ENCODE measurements at places on chromosomes 4 and X.

GRCh38 chr4:1041147-1041935 lies 29.9 kb downstream of the FGFRL1 start:
- DNase-seq = no peak

DNA sequence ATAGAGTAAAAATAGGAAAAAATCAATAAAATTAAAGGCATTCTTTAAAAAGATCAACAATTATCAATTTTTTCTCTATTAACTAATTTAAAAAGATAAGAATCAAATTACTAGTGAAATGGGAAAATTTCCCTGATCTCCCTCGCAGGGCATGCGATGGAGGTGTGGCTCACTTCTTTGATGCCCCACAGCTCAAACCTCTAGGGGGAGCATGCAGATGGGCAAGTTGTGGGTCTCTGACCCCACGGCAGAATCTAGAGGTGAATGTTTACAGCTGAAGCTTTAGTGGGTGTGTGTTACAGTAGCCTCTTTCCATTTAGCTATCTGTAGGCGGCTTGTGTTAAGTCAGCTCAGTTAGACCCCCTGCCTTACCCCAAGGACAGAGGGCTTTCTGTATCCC lies 1348.8 kb downstream of the PCDH18 start:
- DNase-seq = no peak

DNA sequence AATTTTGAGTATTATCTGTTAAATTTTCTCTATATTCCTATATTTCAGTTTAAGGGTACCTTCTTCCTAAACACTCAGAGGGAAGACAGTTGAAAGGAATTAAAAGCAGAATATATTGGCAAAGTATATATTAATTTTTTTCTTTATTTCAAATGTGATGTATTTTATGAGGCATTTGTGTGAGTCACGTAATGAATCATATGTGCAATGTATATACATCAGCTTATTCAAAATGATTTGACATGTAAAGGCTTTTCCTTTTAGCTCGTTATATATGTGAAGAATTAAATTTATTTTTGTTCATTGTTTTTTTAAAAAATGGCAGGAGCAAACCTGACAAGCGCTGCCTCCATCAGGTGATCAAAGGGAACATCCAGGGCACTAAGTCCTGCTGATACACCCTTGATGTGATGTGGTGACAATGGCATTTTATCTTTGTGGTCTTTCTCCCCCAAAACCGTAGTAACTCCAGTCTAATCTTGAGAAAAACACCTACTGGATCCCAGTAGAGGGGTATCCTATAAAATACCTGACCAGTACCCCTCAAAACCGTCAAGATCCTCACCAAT lies 8.9 kb downstream of the WWC2 start:
- no peak for DNase-seq

DNA sequence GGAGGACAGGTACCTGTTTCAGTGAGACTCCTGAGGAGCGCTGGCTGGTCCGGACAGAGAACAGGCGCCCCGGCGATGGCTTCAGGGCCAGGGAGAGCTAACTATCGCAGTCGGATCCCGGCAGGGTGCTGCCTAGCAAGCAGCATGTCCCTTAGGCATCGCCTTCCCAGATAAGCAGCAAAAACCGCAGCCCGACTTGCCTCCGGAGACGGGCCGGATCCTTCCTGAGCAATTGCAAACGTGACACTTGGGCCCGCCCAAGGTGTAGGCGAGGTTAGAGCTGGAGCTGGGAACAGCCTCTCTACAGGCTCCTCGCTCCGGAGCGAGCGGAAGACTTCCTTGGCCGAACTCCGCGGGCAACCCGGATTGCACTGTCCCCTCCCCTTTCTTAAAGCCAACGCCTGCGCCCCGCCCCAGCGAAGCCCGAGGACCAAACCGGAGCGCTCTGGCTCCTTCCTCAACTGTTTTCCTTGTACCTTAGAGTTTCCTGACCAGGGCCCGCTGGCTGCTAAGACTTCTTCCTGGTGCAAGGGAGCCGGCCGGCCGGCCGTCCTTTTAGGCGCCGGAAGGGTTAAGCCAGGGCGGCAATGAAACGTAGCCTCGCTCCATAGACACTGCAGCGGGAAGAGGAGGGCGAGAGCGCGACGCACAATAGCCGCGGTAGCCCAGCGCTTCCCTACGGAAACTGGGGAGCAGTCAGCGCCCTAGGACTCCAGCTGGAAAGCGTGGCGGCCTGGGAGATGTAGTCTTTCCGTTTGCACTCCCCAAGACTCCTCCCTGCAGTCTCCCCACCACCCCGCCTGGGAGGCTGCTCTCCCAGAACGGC lies at the start of gene OPHN1:
TSS of gene OPHN1 (minus strand) at position 341 of the 826 bp plus-strand sequence. CDS start 475 bp downstream, outside the sequence.
- DNase-seq = no peak

DNA sequence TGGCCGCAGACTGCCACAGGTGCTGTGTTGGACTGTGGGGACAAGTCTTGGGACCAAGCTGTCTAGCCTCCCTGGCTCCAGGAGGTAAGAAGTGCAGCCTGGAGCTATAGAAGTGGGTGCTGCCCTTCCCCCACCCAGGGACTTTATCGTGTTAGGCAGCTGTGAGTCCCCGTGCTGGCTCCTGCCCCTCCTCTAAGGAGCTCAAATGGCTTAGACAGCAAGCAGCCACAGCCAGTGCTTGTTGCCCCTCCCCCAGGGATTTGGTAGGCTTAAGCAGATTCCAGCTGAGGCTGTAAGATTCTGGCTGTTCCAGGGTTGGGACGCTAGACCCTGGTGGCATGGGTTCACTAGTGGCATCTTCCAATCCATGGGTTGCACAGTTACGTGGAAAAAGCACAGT lies 979.4 kb upstream of the PCDH10 start:
- no peak for DNase-seq
